IPS DF 6.9 (cell line): ENCODE measurements at places on chromosomes 2 and 18.

- DNase-seq = no peak
These were observed 15.3 kb downstream of the LAPTM4A start for GRCh38 chr2:20035955-20036666.

- no peak for DNase-seq
These were observed 14.3 kb upstream of the SLC25A52 start for GRCh38 chr18:31774962-31775361.

GRCh38 chr2:144701259-144701658 lies 181.3 kb upstream of the ZEB2 start:
- no peak for DNase-seq

- DNase-seq = no peak
These were observed 2.9 kb downstream of the MEX3C start for GRCh38 chr18:51194604-51195003.

DNA sequence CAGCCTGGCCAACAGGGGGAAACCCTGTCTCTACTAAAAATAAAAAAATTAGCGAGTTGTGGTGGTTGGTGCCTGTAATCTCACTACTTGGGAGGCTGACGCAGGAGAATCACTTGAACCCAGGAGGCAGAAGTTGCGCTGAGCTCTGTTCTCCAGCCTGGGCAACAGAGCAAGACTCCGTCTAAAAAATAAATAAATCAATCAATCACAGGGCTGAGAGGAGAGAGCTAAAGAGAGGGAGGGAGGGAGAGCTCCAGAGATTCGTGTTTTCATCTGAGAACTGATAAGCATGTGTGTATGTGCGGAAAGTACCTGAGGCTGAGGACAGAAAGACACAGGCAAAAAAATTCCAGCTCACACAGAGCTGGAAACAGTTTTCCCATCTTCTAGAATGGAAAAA lies 37.2 kb upstream of the DYNC2LI1 start:
- DNase-seq = no peak

DNA sequence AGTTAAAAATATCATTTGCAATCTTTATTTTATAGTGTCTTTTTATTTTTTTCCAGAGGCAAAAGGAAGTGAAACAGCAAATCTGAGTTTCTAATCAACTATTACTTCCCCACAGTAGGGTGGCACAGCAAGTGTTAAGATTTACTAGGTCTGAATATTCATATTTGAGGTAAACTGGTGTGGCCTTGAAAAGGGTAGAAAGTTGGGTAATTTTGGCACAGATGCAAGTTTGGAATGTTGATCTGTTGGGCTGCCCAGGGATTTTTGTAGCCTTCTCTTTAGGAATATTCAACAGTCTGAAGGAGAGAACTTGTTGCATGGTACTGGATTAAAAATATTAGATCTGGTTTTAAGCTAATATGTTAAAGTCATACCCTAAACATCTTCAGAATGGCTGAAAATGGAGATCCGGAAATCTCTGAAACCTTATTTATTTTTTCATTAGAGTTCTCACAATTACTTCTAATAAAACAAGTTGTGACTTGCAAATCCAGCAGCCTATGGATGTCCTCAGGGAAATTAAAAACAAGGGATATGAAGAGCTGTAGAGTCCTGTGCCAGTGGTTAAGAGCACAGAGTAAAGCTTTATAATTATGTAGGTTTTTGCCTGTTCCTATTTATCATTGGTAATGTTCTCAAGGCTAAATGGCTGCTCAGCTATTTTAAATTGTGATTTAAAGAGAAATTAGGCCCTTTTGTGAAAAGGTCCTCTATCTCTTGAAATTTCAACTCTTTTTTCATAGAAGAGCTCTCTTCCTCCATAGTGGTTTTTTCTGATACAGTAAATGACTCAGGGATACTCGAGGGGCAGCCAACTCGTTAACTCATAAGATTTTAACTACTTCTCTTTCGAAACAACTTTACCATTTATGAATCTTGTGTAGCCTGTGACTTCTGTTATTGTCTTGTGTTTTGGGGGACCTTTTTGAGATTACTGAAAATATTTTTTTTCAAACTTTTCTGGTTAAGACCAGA lies 11.0 kb downstream of the TANK start:
- DNase-seq = no peak

GRCh38 chr18:25275412-25276001 lies 76.5 kb downstream of the ZNF521 start:
- no peak for DNase-seq

- no peak for DNase-seq
These were observed 1044.1 kb upstream of the ZEB2 start for GRCh38 chr2:145563741-145564615.

- DNase-seq = no peak
These were observed 2039.2 kb upstream of the CELF4 start for GRCh38 chr18:39604836-39605235.

GRCh38 chr2:233764761-233765160 lies 4.7 kb downstream of the UGT1A1 start:
- DNase-seq = no peak

- no peak for DNase-seq
These were observed 106.3 kb downstream of the GYPC start for GRCh38 chr2:126761981-126762878.

GRCh38 chr18:51168960-51169662 lies 28.4 kb downstream of the MEX3C start:
- DNase-seq = no peak

GRCh38 chr18:36120297-36120696 lies 8.8 kb downstream of the SLC39A6 start:
- no peak for DNase-seq

DNA sequence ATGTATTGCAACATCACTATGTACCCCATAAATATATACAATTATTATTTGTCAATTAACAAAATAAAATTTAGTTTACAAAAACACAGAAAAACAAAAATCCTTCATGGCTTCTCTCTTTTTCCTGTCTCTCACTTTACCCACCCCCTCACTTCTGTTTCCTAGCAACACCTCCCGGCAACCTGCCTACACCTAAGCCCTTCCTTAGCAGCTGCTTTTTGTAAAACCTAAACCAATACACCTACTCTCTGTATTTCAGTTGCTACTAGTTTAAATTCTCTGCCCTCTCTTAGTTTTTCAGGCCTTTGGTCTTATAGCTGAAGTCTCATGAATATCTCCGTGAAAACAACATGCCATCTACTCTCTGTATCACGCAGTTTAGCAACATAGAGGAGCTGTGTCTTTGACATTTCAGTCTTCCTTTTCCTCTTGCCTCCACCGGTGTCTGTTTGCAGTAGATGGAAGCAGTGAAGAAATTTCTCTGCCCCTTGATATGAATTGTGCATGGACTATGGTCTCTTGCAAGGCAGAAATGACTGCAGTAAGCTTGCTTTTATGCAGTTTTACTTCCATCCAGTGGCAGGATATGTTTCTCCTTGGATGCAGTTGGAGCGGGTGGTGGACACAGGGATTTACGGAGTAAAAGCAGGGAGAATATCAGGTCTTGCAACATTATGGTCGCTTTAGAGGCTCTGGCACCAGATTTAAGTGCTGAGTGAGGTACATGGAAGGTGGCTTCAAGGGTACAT lies 42.0 kb upstream of the ZDBF2 start:
- no peak for DNase-seq

- no peak for DNase-seq
These were observed 54.9 kb downstream of the IL1RL2 start for GRCh38 chr2:102241616-102242305.

DNA sequence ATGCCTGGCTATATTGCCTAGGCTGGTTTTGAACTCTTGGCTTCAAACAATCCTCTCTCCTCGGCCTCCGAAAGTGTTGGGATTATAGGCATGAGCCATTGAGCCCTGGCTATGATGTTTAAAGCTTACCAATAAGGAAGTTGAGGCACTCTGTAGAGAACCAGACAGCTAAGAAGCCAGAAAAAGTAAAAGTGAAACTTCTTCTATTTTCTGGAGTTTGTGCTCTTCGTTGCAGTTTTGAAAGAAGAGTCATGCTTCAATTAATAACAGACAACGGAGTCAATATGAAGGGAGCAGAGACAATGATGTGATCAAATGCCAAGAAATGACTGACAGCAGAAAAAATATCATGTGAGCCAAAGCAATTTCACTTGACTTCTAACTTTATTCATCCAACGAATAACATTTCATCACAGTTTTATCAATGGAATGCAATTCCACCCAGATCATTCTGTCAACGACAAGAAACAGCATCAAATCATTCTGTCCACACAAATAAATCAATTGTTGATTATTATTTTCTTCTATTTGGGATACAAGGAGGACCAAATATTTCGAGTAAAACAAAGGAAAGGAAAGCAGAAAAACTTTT lies 175.5 kb upstream of the CELF4 start:
- no peak for DNase-seq

DNA sequence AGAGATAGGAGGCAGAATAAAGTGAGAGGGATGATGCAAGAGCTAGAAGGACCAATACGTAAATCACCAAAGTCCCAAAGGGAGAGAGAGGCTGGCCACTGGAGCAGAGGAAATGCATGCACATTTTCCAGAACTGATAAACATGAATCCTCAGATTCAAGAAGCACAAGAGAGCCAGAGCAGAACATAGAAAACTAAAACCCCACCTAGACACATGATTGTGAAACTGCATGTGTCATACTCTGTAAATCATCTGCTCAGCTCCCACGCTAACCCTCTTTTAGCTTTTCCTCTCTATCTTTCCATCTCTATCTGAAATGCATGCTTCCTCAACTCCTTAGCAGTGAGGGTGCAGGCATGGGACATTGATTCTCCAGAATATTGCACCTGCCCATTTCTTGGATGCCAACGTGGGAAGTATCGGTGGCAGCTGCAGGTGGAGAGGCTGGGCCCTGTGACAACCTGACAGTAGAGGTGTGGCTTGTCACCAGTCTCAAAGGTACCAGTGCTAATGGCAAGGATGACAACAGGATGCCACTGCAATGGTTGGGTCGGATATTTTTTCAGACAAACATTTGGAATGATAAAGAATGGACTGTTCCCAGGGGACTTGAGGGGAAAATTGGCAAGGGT lies 89.3 kb upstream of the OTOS start:
- no peak for DNase-seq

GRCh38 chr18:79071037-79071436 lies 1.8 kb downstream of the ATP9B start:
- no peak for DNase-seq

DNA sequence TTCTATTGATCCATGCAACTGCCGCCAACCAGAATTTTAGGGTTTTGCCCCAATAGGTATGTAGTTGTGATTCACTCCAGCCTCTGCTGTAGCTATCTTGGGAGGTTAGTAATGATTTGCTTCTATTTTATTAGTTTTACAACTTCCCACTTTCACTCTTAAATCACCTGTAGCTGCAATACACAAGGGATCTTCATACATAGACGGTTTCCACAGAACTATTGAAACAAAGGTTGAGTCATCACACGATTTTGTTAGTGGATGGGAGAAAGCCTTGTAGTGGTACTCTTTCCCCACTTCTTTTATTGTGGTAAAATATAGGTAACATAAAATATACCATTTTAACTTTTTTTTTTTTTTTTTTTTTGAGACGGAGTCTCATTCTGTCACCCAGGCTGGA lies 104.2 kb upstream of the SPRED2 start:
- no peak for DNase-seq

GRCh38 chr2:135701442-135701841 lies 40.2 kb upstream of the UBXN4 start:
- no peak for DNase-seq

- no peak for DNase-seq
These were observed 102.3 kb upstream of the ALPP start for GRCh38 chr2:232276084-232276732.

DNA sequence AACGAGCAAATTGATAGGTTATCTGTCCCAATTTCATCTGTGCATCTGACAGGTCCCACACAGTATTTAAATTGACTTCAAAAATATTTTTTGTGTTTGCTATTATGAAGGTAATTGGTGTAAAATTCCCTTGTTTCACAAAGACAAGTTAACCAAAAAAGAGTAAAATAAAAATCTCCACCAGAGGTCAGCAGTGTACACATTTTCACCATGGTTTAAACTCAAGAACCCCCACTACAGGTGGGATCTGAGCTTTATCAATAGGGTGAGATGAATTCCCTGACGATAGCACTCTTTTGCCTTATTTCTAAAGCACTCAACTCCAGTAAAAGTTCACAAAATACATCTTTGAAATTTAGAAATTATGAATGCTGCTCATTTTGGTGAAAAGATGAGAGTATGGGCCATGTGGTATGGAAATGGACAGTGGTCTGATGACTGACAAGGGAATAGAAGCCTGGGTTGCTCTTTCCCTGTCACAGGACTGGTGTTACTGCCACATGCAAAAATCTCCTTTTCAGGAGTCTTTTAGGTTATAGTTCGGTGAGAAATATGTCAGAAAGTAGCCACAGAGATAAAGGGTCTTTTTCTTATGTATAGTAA lies 68.0 kb downstream of the SERPINB8 start:
- DNase-seq = no peak

- peak; percentile 18 for DNase-seq
These were observed 541.9 kb downstream of the TMX3 start for GRCh38 chr18:68172842-68173549.

DNA sequence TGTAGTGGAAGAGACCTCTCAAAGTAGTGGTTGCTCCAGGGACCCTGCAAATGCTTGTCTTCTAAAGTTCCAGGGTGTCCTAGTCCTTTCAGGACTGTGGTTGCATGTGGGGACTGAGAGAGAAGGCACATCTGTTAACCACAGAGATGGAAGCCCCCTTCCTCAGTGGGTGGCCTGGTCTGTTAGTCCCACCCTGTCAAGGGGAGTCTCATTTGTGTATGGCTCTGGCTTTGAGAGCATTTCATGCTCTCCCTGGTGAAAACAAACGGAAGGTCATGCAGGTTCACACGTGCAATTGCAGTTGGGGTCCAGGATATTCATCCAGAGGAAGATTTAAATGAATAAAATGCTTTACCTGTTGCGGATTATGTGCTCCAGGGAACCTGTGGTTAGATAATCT lies 219.6 kb downstream of the PRKCE start:
- no peak for DNase-seq

- no peak for DNase-seq
These were observed 29.6 kb upstream of the LPIN1 start for GRCh38 chr2:11716689-11717321.

DNA sequence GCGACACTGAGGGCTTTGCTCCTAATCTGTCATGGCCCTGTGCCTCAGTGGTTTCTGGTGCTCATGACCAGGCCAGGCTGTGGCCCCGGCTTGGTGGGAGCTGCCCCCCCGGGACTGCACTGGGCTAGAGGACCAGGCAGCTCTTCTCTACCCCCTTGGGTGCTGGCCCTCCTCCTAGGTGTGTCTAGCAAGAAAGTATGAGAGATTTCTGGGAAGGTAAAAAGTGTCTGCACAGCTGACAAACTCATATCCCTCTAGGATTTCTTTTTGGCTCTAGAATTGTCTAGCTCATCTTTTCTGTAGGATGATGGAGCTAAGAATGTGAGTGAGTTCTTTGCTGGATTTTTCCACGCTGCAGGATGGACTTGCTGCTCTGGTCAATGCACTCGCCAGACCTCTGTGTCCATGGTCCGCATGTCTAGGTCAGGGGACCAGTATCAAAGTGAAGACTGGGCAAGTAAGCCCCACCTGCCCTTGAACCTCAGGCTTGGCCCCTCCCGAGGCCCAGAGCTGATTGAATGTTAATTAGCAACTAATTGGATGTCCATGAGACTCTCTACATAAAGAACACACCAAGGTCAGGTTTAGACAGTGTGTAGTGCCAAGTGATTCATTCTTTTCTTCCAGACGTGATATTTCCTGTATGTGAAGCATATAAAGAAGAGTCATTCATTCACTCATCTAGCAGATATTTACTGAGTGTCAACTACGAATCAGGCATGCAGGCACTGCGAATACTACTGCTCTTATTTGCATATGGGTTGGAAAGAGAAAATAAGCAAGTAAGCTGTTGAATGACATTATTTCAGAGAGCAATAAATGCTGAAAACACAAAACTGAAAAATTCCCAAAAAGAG lies 15.6 kb upstream of the PSD4 start:
- DNase-seq = no peak

- DNase-seq = no peak
These were observed 10.0 kb downstream of the KCNH7 start for GRCh38 chr2:162828545-162828944.
